Calu3 (cell line): ENCODE measurements at places on chromosomes 5 and 9. TPM values are rescaled to one million over a fixed set of nuclear protein-coding genes. Genes with fewer than 3 reads are reported as not detected.

- H3K27me3 ChIP-seq: no peaks in the 10 kb centered on the region
- peak overlapping the region; percentile 96 for H3K27ac ChIP-seq
- no peak for DNase-seq
- peak overlapping the region; percentile 90 for H3K4me3 ChIP-seq
- H3K4me1 ChIP-seq: peaks cover 24% of the 10 kb centered on the region
- H3K36me3 ChIP-seq: peaks cover 51% of the 10 kb centered on the region
Measured at GRCh38 chr5:43033841-43034590, 6.1 kb downstream of the ANXA2R start.

- peaks cover 8% of the 10 kb centered on the region for H3K4me1 ChIP-seq
- H3K27me3 ChIP-seq: no peaks in the 10 kb centered on the region
- no peak for DNase-seq
- H3K27ac ChIP-seq: no peak overlapping the region
- H3K4me3 ChIP-seq: no peak overlapping the region
- H3K36me3 ChIP-seq: peaks cover 9% of the 10 kb centered on the region
Measured at GRCh38 chr5:132253008-132253441, 4.5 kb upstream of the PDLIM4 start.

- no peak overlapping the region for H3K27ac ChIP-seq
- H3K4me3 ChIP-seq: no peak overlapping the region
- no peaks in the 10 kb centered on the region for H3K36me3 ChIP-seq
- no peak for DNase-seq
Measured at GRCh38 chr5:133839090-133839489, 129.3 kb downstream of the C5orf15 start.

DNA sequence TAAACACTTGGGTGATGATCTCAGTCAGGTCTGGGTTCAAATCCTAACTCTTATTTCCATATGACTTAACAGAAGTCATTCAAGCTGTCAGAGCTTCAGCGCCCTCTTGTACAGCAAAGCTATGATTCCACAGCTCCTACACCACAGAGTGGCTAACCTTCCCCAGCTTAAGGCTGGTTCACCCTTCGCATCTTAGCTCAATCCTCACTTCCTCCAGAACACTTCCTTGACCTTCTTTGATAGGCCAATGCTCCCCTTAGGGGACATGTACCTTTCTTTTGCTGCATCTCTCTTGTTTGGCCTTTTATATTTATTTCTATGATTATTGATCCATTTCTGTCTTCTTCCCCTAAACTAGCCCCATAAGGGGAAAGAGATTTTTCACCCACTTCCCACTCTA lies 57.0 kb downstream of the RASEF start:
- H3K4me1 ChIP-seq: peaks cover 16% of the 10 kb centered on the region
- no peak overlapping the region for H3K4me3 ChIP-seq
- no peak overlapping the region for H3K27ac ChIP-seq

- no peak overlapping the region for H3K27ac ChIP-seq
- H3K36me3 ChIP-seq: peaks cover 6% of the 10 kb centered on the region
- peaks cover 11% of the 10 kb centered on the region for H3K4me1 ChIP-seq
Measured at GRCh38 chr9:137000177-137000930, 4.0 kb upstream of the CLIC3 start.

DNA sequence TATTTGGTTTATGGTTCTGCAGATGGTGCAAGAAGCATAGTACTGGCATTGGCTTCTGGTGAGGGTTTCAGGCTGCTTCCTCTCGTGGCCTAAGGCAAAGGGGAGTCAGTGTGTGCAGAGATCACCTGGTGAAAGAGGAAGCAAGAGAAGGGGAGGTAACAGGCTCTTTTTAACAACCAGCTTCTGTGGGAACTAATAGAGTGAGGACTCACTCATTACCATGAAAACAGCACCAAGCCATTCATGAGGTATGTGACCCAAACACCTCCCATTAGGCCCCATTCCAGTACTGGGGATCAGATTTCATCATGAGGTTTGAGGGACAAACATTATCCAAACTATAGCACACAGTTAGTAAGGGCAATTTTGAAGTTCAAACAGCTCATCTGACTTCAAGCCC lies 263.5 kb downstream of the TMEM38B start:
- no peak overlapping the region for H3K27ac ChIP-seq
- H3K4me1 ChIP-seq: peaks cover 17% of the 10 kb centered on the region
- H3K4me3 ChIP-seq: no peak overlapping the region
- peak; percentile 3 for DNase-seq

GRCh38 chr9:95724253-95724991 lies 151.1 kb upstream of the ERCC6L2 start:
- H3K27me3 ChIP-seq: peaks cover 25% of the 10 kb centered on the region
- H3K4me3 ChIP-seq: no peak overlapping the region

- H3K36me3 ChIP-seq: peaks cover 39% of the 10 kb centered on the region
- H3K4me1 ChIP-seq: peaks cover 80% of the 10 kb centered on the region
- no peak overlapping the region for H3K27ac ChIP-seq
- DNase-seq: no peak
- H3K4me3 ChIP-seq: no peak overlapping the region
Measured at GRCh38 chr9:95027914-95028852, 289.3 kb downstream of the FANCC start.

DNA sequence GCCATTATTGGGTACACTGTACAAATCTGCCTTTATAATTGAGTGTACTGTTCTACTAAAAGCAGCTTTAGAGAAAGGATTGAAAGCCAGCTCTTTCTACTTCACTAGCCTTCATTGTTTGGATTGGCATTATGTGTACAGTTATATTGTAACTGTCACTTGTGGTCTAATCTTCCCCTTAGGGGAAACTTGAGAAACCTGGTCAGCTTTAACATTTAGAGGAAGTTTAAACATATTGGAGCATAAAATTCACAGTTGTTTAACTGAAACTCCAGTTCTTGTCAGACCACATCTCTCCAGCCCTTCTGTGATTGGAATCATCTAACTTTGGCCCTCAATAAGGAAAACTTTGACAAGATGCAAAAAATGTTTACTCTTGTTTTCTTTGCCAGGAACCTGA lies 24.6 kb downstream of the PIK3R1 start:
- DNase-seq: no peak
- H3K27me3 ChIP-seq: no peaks in the 10 kb centered on the region
- H3K4me3 ChIP-seq: no peak overlapping the region
- peaks cover 27% of the 10 kb centered on the region for H3K4me1 ChIP-seq
- H3K36me3 ChIP-seq: peaks cover 6% of the 10 kb centered on the region

Gene KIAA1958
- 10.5 and 13.0 TPM in 2 replicates for total RNA-seq

Gene PCDHGB7
- 9.8 and 13.6 TPM in 2 replicates for total RNA-seq

Gene PFDN1
- 67.5 and 71.9 TPM in 2 replicates for total RNA-seq

Gene ADCY2
- not detected in 2 replicates for total RNA-seq

Gene FBP2
- total RNA-seq: not detected in 2 replicates
